Cortex of kidney (tissue), 1 donor: ENCODE measurements at places on chromosomes 6 and 20.

DNA sequence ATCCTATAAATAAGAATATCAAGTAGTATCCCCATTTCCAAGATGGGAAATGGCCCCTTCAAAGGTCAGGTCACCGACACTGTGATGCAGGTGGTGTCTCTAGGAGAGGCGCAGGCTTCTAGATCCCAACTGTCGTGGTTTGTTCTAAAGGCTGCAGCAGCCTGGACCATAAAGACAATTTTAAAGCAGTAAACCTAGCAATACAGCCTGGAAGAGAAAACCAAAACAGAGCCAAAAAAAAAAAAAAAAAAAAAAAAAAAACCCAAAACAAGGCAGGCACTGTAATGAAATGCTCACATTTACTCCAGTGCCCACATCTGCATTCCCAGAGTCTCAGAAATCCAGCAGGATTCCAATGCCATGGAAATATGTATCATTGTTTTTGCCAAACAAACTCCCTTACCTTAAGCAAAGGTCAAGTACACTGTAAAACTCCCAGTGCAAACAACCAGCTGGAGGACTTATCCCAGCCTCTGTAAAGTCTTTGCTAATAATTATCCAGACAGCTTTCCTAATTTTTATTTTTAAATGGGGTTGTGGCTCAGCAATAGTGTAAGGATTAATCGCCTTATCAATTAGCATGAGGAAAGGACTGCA lies 98.2 kb downstream of the PSMG4 start:
- no peak for DNase-seq

GRCh38 chr6:3844097-3844463 lies 5.1 kb upstream of the FAM50B start:
- no peak for DNase-seq

- DNase-seq, result no peak
Measured at GRCh38 chr6:44679438-44680201, 292.1 kb downstream of the CDC5L start.

DNA sequence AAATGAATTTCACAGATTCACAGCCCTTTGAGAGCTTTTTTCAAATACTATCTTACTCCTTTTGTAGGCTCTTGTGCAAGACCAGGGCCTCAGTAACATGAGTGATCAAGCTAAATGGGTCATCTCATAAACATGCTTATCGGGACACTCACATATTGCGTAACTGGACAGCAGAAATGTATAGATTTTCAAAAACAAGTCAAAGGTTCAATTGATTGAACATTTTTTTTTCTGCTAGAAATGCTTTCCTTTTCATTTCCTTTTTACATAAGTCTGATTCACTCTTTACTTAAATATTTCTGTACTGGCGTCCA lies 8.7 kb upstream of the SALL4 start:
- DNase-seq, result no peak

DNA sequence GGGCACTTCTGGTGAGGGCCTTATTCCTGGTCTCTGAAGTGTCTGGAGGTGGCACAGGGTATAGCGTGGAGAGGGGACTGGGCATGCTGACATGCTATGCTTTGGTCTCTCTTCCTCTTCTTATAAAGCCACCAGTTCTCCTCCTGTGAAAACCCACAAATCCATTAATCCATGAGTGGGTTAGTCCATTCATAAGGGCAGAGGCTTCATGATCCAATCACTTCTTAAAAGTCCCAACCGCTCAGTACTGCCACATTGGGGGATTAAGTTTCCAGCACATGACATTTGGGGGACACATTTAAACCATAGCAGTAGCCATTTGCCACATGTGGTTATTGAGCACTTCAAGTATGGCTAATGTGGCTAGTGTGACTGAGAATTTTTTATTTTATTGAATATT lies 3.8 kb upstream of the TRIB3 start:
- no peak for DNase-seq

- DNase-seq, result no peak
Measured at GRCh38 chr20:51454250-51454865, 88.2 kb downstream of the NFATC2 start.

DNA sequence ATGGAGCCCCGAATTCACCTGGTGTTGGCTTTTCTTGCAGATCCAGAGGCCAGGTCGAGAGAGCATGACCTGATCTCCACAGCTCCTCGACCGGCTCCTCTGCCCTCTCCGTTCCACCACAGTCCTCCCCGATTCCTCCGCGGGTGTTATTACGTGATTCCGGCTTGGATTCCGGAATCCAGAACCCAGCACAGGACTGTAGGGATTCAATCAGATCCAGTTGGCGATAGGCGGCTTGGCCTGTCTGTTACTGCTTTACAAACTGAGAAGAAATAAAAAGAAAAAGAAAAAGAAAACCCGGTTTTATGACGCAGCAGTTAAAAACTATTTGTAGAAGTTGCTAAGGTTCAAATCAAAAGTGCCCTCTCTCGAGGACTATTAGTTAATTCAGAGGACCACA lies 222.7 kb downstream of the EYA2 start:
- DNase-seq, result no peak

DNA sequence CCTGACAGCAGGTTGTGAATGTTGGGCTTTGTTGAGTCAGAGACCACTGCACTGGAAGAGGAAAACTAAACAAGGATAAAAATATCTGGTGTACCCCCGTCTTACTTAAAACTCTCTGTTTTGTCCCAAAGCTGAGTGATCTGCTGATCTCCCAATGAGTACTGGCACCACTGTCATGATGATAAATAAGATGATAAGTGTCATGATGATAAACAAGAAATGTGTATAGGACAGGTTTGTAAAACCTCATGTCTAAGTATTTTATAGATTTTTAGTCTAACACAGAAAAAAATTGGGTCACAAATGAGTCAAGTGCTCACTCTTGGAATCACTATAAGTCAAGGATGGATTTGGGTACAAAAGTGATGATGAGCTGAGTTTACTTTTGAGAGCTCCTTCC lies 8.5 kb upstream of the SIM1 start:
- no peak for DNase-seq

DNA sequence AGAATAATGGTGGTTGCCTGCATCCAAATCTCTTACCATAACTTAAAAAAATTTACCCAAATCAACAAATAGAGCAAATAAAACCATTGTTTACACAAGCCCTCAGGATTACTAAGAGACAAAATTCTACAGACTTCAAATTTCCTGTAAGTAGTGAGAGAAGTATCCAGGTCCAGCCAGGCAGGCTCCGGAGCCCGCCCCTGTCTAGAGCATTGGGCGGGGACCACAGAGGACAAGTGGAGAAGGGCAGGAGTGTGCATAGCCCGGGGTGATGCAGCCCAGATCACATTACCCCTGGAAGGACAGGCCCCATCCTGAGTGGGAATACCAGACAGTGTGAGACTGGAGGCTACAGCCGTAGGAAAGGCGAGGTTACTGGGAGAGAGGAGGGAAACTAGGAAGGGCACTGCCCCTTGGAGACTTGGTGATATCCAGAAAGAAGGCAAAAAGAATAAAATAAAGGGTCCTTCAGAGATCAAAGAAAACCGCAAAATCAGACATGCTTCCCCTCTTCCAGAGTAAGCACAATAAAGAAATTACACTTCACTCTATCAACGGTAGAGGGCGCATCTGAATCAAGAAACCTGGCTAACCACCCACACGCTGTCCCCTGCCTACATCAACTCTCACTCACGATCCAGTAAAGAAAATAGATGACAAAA lies 26.6 kb downstream of the RIN2 start:
- DNase-seq, result no peak

GRCh38 chr6:56222499-56222898 lies 24.9 kb downstream of the COL21A1 start:
- no peak for DNase-seq

GRCh38 chr20:2768632-2769015 lies 31.8 kb downstream of the CPXM1 start:
- no peak for DNase-seq

GRCh38 chr6:26273673-26274588 lies 91.1 kb upstream of the BTN3A2 start:
- DNase-seq, result no peak
